ENCODE measurements at places on chromosomes 12 and 14. TPM values are rescaled to one million over a fixed set of nuclear protein-coding genes. Genes with fewer than 3 reads are reported as not detected.

DNA sequence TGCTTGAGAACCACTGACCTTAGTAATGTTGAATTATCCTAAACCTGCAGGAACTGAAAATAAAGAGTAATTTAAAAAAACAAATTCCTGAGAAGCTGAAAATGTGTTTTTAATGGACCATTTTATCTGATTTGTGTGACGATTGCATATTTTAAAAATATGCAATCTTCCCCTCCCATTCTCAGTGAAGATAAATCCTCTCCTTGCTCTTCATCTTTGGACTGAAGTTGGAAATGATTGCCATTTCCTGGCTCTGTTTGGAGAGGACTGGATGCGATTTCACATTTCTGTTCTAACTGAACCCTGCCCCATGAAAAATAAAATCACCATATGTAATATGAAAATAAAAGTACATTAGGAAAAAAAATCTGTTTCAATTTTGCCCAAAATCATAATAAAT lies 216.3 kb downstream of the SLC6A15 start:
- no peak for DNase-seq

DNA sequence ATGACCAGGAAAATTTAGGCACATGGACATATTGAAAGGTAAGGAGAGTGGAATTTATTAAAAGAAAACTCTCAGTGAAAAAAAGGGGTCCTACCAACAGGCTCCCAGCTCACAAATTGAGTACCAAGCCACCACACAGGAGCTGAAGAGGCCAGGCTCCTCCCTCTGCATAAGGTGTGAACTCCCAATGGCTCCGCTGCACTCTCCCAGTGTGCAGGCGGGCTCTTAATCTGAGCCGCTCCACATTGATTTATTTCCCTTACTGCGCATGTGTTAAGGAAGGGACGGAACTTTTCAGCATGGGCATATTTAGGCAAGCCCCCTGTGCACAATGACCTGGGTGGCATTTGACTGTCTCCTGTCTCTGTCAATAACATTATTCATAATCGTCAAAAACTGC lies 68.6 kb upstream of the PLEKHG7 start:
- no peak for DNase-seq

Gene KLHL33
- total RNA-seq: 0.05 TPM

Gene EMP1
- total RNA-seq: 265 TPM

- no peak for DNase-seq
Observed at GRCh38 chr12:115811929-115812328, 465.6 kb downstream of the MED13L start.
